Inflammatory macrophage treated with lipopolysaccharide for 1 hour (primary cell): ENCODE measurements at places on chromosomes 7 and 10.
A peak's percentile ranks its signal among the peaks of the same experiment; 100 is the strongest.

GRCh38 chr7:52741670-52742290 lies 293.7 kb upstream of the POM121L12 start:
- DNase-seq = no peak

GRCh38 chr7:6166443-6166891 lies 106.0 kb downstream of the CYTH3 start:
- DNase-seq = no peak

DNA sequence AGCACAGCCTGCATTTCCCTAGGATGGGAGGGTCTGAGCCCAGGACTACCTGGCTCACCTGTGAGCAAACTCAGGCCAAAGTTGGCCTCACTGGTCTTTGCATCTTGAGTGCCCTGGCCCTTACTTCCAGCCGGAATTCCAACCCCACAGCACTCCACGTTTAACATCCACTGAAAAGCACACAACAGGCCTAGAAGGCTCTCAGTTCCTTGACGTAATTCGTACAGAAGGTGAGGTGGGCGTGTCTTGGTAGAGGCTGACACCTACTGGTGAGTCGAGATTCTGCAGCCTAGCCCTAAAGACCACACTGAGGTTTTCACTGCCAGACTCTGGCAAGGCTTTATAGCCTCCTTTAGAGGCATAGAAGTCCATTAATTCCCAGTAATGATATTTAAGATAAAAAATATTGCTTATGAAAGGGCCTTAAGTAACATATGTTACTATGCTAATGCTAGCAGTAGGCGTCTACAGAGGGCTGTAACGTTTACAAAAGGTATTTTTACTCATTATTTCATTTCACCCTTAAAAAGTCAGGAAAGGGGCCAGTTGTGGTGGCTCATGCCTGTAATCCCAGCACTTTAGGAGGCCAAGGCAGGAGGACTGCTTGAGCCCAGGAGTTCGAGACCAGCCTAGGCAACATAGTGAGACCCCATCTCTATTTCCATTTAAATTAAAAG lies 95.8 kb downstream of the HIP1 start:
- peak; percentile 94 for DNase-seq

- no peak for DNase-seq
These were observed 351.7 kb upstream of the ANKRD30A start for GRCh38 chr10:36773652-36774051.

GRCh38 chr7:101546308-101546936 lies 82.7 kb downstream of the MYL10 start:
- DNase-seq = no peak

- no peak for DNase-seq
These were observed 658.0 kb downstream of the TYW1 start for GRCh38 chr7:67654642-67655041.

DNA sequence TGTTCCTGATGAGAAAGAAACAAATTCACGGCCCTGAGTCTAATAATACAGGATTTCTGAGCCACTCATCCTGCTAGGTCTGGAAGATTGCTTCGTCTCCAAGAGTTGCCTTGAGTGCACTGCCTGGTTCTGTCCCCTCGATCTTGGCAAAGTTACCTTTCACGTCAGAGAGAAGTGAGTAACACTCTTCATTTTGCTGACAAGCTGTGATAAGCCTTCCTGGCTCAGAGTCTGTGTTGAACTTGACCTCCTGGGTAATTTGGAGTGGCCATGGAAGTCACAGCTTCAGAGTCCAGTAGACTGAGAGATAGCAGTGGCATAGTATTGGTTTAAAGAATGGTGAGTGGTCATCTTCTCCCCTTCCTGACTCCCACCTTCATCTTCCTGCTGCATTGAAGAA lies 64.7 kb upstream of the LRGUK start:
- no peak for DNase-seq
